ENCODE measurements at places on chromosomes 11 and 22.

DNA sequence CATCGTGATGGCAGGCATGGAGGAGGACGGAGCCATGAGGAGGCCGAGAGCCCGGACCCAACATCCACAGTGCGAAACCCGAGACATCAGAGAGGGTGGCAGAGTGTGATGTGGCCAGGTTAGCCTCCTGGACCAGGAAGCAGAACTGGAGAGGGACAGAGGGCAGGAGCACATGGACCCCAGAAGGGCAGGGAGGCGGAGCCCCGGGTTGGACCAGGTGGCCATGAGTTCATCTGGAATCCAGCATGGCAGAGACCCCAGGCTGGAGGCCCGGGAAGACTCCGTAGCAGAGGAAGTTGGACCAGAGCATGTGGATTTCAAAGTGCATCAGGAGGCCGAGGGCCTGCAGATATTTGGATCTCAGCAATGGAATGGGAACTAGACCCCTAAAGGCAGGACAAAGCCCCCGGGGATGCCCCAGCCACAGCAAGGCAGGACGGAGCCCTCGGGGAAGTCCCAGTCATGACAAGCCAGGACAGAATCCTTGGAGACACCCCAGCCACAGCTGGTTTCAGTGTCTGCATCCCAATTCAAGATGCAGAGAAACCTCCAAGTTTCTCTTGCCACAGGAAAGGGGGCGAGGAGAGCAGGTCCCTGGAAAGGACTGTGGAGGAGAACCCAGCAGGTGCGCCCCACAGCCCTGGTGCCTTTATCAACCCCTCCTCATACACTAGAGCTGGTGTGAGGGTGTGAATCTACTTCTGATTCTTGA is 1393.4 kb downstream of the BRD1 start:
- DNase-seq: no peak

DNA sequence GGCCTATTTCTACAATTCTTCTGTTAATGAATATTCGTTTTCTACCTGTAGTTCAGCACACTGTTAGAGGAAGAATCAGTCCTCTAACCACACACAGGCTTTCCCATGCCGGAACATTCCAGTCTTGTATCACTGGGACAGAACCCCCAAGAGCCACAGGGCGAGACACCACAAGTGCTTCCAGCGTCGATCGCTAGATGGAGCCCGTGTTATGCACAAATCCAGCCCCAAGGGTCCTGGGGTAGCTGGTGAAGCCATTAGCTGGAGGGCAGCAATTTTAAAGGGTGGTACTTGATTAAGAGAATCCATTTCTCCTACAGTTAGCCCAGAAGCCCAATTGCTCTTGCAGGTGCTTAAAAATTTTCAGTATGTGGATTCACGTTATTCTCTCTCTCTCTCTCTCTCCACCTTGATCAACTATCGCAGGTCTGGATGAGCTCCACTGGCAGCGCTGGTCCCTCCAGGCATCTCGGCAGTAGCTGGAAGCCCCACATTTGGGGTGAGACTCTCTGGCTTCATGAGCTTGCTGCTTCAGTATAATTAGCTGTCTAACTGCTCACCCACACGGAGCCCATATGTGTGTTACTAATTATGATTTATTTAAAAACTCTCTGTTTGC is 148.2 kb upstream of the SNX19 start:
- peak; percentile 70 for DNase-seq

DNA sequence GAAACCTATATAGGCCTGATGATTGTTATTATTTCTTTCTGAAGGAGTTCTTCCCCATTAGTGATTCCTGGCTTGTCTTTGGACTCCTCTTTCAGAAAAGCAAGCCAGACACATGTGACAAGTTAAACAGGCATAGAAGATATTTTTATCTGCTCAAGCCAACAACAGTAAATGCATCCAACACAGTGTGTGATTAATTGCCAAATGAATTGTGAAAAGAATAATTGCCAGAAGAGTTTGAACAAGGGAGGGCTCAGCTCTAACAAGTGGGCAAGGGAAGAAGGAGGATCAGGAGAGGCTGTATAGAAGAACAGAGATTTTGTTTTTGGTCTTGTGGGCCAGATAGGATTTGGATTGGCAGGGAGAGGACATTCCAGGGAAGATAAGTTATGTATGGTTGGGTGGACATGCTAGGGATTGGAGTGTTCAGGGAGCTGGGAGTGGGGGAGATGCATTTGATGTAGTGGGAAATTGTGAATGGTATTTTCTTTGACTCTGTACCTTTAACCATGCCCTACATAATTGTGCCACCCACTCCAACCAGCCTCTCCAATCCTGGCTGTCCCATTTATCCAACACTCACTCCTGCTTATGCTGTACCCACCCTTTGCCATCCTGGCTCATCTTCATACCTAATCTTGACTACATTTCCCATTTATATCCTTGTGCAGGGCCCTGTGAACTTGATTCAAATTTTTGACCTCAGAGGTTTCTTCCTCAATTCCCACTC is 172.8 kb downstream of the RRAS2 start:
- DNase-seq: no peak

GRCh38 chr11:129951201-129951865 is 51.3 kb downstream of the PRDM10 start:
- DNase-seq: no peak

GRCh38 chr11:122183933-122184332 is 67.9 kb upstream of the BLID start:
- DNase-seq: no peak

- DNase-seq: no peak
Observed at GRCh38 chr11:34405079-34405858, 33.5 kb upstream of the CAT start.

GRCh38 chr11:2888266-2888968 is 2.8 kb upstream of the CDKN1C start:
- peak; percentile 94 for DNase-seq

DNA sequence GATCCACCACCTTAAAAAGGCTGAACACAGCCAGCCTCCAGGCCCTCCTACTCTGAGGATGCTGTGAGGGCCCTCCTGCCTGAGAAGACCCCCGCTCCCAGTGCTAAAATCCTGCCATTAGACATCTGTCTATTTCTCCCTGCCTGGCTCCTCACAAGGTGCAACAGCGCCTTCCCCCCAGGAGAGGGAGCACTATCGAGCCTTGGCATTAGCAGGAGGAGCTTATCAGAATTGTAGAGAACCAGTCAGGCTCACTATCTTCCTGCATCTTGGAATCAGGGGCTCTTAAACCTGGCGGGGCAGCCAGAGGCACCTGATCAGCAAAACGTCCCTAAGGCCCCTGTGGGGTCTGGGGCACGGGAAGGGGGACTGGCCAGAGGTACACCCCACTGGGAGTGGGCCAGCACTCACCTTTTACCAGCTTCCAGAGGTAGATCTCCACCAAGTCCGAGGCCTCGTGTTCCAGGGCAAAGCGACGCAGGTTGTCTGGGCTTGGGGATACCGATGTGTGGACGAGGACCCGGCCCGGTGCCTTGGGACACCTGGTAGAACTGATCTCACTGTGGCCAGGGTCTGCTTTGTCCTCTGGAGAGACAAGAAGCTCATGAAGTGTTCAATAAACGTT is 28.7 kb downstream of the CHRDL2 start:
- DNase-seq: peak; percentile 82

DNA sequence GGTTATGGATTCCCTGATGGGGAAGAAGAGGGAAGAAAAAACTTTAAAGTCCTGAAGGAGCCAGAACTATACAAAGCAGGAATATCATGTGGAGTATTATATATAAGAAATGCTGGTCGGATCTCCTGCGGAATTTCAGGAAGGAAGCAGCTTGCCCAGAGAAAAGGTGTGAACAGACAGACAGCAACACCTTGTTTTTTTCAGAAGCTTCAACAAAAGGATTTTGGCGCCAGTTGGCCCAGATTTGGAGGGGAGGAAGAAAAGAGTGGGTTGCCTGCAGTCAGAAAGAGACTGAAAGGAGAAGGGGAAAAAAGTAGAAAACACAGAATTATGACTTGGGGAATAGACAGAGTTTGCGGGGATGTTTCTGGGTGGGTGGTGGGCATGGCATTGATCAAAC is 45.2 kb downstream of the SEZ6L start:
- no peak for DNase-seq

DNA sequence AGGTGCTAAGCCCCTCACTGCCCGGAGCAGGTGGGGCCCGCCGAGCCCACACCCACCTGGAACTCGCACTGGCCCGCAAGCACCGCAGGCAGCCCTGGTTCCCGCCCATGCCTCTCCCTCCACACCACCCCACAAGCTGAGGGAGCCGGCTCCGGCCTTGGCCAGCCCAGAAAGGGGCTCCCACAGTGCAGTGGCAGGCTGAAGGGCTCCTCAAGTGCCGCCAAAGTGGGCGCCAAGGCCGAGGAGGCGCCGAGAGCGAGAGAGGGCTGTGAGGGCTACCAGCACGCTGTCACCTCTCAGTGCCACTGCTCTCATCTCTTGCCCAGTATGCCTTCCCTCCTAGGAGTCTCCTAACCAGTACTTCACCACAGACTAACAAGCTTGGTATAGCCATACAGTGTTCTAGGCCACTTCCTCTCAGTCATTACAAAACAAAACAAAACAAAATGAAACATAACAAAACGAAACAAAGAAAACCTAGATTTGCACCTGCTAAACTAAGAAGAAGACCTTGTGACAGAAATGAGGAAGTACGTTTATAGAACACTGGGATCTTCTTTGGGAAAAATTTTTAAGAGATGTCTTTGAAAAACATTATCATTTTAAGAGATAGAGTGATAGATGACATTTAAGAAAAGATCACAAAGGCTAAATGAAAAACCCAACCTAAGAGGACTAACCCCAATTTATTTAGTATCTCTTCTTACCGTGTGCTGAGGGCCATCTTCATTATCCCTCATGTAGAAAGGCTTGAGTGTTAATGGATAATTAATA is 47.7 kb upstream of the GAB2 start:
- no peak for DNase-seq

DNA sequence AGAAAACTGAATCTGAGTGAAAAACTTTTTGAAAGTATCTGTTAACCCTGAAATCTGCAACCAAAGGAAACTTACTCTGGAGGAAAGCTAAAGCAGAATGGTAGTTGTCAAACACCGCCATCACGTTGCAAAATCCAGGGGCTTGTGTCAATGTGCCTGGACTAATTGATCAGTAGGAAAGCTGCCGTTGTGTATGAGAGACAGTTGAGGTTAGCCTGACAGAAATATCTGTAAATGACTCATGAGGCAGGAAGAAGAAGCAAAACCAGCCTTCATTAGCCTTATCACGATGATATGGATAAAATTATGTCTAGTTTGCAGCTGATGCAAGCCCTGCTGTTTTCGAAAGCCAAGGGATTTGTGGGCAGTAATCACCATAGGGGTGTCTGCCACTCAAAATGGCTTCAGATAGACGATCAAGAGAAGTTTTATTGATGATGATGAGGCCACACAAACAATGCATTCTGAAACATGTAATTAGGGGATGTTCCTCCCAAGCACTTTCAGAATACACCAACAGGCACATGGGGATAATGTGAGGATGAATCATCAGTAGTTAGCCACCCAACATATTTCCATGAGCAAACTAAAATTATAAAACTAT is 8.9 kb downstream of the SCGB1A1 start:
- no peak for DNase-seq

- no peak for DNase-seq
Observed at GRCh38 chr11:57103899-57104605, 77.7 kb upstream of the LRRC55 start.

- DNase-seq: no peak
Observed at GRCh38 chr11:113715882-113716625, 9.9 kb upstream of the TMPRSS5 start.

GRCh38 chr11:34987617-34988016 is 71.2 kb downstream of the PDHX start:
- no peak for DNase-seq

- no peak for DNase-seq
Observed at GRCh38 chr11:103624708-103625623, 411.5 kb upstream of the DDI1 start.

DNA sequence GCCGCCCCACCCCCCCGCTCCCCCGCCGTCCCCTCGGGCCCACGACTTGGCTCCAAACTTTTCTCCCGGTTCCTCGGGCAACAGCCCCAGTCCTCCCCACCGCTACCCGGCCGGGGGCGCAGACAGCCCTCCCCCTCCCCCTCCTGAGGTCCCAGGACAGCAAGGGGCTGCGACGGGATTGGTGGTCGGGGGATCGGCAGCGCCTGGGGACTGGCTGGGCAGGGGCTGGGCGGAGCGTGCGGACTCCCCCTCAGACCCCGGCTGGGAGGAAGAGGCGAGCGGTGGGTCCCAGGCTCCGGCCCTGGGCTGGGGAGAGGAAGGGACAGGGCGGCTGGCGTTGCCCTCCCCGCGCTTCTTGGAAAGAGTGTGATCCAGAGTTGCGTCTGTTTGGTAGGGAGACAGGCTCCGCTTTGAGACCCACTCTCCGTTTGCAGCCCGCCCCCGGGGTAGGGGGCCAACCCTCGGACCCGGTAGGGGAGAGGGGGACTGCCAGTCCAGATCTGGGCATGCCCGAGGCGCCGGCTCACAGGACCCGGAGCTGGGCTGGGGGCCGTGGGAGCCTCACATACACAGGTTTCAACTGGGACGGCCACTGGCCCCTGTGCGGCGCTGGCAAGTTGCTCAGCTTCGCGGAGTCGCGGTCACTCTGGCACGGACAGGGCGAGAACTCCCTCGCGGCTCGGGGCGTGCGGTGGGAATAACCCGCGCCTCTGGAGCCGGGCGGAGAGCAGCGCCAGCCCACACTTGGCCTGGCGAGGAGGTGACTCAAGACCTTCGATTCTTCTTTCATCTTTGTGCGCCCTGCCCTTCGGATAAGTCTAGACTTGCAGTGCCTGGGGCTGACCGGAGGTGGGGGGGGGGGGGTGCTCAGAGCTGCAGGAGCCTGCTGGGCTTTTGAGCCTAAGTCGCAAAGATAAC is 999 bp downstream of the TSKU start:
- peak; percentile 91 for DNase-seq

- DNase-seq: no peak
Observed at GRCh38 chr22:21009638-21010425, 5.1 kb upstream of the P2RX6 start.

Measured in spinal cord (tissue), 10 donors.